Uterus (tissue), 4 donors: ENCODE measurements at places on chromosomes 7 and 10. TPM values are rescaled to one million over a fixed set of nuclear protein-coding genes. Genes with fewer than 3 reads are reported as not detected.

- DNase-seq = no peak
Observed at GRCh38 chr7:157930441-157930840, 593.6 kb downstream of the DNAJB6 start.

DNA sequence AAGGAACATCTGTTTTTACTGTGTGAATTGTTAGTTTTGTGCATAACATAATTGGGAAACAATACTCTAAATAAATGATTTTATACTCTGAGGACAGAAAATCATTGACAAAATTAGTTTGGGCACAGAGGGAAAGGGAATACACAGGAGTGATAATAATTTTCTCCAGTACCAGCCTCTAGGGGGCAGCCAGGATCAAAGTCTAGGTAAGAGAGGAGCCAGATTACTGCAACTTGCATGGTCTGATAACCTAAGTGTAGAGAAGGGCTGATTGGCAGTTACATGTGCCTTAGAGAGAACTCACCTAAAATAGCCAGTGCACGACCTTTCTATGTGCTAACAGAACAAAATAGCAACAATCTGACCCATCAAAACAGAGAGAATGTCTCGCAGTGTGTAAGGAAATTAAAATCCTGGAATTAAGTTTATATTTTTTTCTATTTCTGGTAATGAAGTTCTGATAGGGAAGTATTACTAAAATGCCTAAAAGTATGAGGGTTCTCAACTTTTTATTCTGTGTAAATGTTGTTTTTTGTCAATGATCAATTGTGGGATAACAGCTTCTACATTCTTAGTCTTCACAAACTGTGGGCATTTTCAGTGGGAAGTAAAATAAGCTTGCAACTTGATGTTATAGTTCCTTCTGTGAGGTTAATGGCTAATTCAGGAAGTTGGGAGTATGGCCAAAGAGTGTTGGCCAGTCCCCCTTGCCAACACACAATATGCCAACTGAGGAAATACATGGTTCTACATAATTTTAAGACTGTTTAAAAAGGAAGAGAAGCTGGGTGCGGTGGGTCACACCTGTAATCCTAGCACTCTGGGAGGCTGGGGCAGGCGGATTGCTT is 66.4 kb downstream of the EXOC6 start:
- DNase-seq = no peak

DNA sequence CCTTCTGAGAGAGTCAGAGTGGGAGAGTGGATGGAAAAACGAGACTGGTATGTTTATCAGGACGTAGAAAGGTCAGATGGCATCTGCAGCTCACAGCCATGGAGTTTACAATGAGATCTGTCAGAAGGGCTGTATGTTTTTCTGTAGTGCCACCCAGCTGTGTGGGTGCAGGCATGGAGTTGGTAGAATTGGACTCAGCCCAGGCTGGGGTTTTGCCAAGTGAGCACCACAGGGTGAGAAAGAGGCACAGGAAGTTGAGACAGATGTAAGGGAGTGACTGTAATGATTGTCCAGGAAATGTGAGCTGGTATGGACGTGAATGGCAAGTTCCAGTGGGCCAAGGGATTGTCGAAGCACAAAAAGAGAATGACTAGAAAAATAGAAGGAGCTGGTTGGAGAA is 9.1 kb upstream of the ZYX start:
- no peak for DNase-seq

DNA sequence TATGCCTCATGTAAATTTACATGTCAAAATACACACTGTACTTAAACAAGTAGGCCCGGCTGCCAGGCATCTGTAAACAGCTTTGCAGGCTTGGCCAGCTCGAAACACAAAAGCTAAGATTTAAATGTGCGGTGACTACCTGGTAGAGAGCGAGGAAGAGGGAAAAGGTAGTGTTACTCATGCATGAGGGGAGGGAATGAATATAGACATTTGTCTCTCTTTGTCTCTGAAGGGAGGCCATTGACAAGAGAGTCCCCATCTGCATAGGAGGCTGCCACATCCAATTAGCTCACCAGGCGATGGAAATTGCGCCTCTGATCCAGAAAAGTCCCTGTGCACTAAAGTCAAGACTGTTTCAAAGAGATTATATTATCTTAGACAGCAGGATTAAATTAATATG is 535.8 kb downstream of the PTPRN2 start:
- DNase-seq = no peak

ZNF273 gene
- 21.8 TPM for total RNA-seq

DNA sequence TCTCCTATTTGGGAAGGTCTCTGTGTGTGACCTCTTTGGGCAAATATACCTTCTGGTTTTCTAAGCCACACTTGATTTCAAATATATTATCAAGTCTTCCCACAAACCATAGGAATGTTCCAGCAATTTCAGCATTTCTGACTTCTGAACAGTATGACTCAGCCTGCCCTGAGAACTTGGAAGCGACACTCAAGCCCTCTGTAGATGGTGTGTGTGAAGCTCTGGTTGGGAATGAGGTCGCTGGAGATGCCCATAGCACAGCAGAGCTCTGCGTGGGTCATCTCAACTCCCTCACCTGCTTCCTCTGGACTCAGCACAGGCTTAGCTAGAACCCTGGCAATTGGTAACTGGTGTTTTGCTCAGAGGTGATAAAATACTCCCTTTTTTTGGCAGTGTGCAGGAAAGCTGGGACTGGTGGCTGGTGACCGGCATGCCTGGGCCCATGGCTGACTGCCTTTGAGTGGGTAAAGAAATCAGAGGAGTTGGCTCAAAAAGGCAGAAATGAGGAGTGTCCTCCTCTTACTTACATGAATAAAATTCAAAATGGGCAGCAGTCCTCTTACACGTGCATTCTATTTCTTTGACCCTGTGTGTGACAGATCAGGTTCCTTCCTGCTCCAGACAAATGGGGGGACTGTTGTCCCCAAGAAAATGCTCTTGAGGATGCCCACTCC is 87.5 kb upstream of the NRP1 start:
- peak; percentile 48 for DNase-seq

GRCh38 chr10:56212951-56213350 is 148.1 kb downstream of the ZWINT start:
- no peak for DNase-seq

DNA sequence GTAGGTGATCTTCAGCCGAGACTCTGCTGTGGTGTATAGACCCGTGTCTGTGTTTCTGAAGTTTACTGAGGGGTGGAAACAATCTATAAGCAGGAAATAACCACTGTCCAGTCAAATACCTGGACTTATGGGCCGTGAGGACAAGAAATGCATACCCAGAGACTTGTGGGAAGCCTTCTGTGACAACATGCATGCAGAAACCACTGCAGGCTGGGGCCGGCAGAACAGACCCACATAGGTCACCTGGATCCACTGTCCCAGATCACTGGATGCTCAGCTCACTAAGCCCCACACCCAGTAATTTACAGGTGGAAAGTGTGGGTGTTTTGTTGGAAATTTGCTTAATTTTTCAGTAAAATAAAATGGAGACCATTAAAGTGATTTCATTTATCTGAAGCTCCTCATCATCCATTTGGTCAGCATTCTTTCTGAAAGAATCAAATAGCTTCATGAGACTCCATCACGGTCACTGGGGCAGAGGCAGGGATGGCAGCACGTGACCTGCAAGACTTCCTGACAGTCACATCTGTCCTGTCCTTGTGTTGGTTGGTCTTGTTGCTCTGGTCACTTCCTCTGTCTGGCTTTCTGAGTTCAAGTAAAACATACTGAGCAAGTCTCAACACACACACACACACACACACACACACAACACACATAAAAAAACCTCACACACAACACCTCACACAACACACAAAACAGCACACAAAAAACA is 108.3 kb downstream of the TNS3 start:
- no peak for DNase-seq

TRIL gene
- total RNA-seq = 12.8 TPM
